ENCODE measurements at places on chromosomes 12 and 14. TPM values are rescaled to one million over a fixed set of nuclear protein-coding genes. Genes with fewer than 3 reads are reported as not detected.

Gene ZBTB25
- 17.7 TPM for total RNA-seq

Gene MBIP
- 18.9 TPM for total RNA-seq

Gene CAPZA3
- not detected for total RNA-seq

DNA sequence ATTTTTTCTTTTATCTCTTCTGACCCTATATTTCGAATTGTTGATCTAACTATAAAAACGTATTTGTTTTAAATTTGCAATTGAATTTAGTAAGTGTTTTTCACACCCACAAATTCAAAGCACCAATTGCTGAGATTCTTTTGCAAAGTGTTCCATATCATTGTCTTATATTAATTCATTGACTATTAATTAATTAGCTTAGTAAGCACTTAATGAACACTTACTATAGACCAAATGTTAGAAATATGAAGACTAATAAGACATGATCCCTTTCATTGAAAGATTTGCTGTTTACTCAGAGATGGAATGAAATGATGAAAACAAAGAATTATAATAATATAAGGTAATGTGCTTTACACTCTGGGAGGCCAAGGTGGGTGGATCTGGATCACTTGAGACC lies 14.2 kb downstream of the ANO4 start:
- no peaks in the 10 kb centered on the region for H3K4me1 ChIP-seq
- H3K27me3 ChIP-seq = no peaks in the 10 kb centered on the region
- no peak for DNase-seq
- no peak overlapping the region for H3K4me3 ChIP-seq
- H3K36me3 ChIP-seq = no peaks in the 10 kb centered on the region

DNA sequence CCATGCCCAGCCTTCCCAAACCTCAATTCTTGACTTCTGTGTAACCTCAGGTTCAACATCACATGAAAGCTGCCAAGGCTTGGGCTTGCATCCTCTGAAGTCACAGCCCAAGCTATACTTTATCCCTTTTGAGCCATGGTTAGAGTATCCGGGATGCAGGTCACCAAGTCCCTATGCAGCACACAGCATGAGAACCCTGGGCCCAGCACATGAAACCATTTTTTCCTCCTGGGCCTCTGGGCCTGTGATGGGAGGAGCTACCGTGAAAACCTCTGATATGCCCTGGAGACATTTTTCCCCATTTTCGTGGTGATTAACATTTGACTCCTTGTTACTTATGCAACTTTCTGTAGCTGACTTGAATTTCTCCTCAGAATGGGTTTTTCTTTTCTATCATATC lies 25.8 kb upstream of the DIO2 start:
- no peaks in the 10 kb centered on the region for H3K36me3 ChIP-seq
- H3K4me1 ChIP-seq = no peaks in the 10 kb centered on the region
- H3K27me3 ChIP-seq = no peaks in the 10 kb centered on the region
- no peak overlapping the region for H3K4me3 ChIP-seq

DNA sequence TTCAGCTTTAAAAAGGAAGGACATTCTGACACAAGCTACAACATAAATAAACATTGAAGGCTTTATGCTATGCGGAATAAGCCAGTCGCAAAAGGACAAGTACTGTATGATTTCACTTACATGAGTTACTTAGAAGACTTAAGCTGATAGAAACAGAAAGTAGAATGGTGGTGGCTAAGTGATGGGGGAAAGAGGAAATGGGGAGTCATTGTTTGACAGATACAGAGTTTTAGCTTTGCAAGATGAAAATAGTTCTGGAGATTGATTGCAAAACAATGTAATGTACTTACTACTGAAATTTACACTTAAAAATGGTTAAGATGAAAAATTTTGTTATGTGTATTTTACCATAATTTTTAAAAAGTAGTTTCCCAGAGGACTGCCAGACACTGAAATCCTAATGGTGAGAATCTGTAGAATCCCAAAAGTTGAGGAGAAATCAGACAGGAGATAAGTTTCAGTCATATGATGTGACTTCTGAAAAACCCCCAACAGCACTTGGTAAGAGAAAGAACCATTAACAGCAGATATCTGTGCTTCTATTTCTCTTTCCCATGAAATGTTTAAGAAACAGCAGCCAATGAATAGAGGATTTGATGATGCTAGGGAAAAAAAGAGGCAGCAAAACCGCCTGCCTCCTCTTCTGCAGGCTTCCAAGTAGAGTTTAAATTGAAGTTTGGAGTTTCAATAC lies 16.6 kb upstream of the CLEC2A start:
- DNase-seq = no peak
- no peaks in the 10 kb centered on the region for H3K4me1 ChIP-seq
- no peaks in the 10 kb centered on the region for H3K36me3 ChIP-seq
- no peaks in the 10 kb centered on the region for H3K27me3 ChIP-seq
- H3K27ac ChIP-seq = no peak overlapping the region
